ENCODE measurements at places on chromosomes 7 and 10. TPM values are rescaled to one million over a fixed set of nuclear protein-coding genes. Genes with fewer than 3 reads are reported as not detected.

The CALHM3 gene
- total RNA-seq = not detected

The EPHB6 gene
- 8.8 TPM for total RNA-seq

The ITIH5 gene
- 2.8 TPM for total RNA-seq

The PDZD7 gene
- 1.6 TPM for total RNA-seq

The GDF2 gene
- not detected for total RNA-seq

The TAS2R3 gene
- 1.8 TPM for total RNA-seq

The RGR gene
- not detected for total RNA-seq

The PNLIPRP2 gene
- not detected for total RNA-seq

The MEST gene
- 23.0 TPM for total RNA-seq

The XRCC2 gene
- 2.6 TPM for total RNA-seq

The SPDYE2 gene
- total RNA-seq = not detected

The OGDHL gene
- total RNA-seq = 0.29 TPM

The MYO1G gene
- total RNA-seq = under 0.01 TPM

The ZNF804B gene
- not detected for total RNA-seq

The COL17A1 gene
- under 0.01 TPM for total RNA-seq

The RPEL1 gene
- total RNA-seq = under 0.01 TPM

The EEPD1 gene
- total RNA-seq = 19.4 TPM

The GARIN1A gene
- 1.5 TPM for total RNA-seq

The DKK1 gene
- total RNA-seq = 71.0 TPM

The ANKRD30A gene
- total RNA-seq = not detected

The CDH23 gene
- total RNA-seq = 0.17 TPM

The CLCN1 gene
- total RNA-seq = not detected

Measured in smooth muscle cell of trachea (primary cell).